ENCODE measurements at places on chromosomes 5 and 9. TPM values are rescaled to one million over a fixed set of nuclear protein-coding genes. Genes with fewer than 3 reads are reported as not detected.

DNA sequence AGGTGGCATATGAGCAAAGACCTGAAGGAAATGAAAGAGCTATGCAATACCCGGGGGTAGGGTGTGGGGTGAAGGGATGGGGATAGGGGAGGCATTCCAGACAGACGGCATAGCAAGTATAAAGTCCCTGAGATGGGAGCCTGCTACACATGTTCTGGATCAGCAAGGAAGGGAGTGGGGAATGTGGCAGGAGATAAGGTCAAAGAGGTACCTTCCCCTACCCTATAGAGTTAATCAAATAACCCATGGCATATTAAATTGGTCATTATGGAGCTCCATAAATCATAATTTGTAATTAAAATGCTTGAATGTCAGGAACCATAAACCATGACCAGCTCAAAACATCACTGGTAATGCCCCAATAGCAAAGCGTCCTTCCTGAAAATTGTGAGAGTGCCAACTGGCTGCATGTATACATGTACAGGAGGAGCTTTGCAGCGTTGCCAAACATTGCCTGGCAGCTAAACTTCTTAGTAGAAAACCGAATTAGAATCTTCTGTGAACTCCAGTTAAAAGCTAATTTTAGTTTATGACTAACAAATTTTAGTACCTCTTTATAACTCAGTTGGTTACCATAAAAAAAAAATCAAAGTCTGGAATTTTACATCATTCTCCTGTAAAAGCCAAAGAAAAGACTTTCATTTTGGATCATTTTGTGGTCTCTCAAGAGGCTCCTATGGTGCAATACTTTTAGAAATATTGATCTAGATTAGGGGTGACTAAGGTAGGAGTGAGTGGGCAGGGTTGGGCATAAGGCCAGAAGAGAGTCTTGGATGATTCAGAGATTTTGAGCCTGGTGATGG is 4.7 kb downstream of the DNAI1 start:
- peak; percentile 63 for DNase-seq

- peak; percentile 81 for DNase-seq
Measured at GRCh38 chr5:442335-443238, at the start of gene EXOC3. Gene EXOC3 (plus strand): TSS chr5:443176. CDS start chr5:446206, 3,030 bp downstream.

DNA sequence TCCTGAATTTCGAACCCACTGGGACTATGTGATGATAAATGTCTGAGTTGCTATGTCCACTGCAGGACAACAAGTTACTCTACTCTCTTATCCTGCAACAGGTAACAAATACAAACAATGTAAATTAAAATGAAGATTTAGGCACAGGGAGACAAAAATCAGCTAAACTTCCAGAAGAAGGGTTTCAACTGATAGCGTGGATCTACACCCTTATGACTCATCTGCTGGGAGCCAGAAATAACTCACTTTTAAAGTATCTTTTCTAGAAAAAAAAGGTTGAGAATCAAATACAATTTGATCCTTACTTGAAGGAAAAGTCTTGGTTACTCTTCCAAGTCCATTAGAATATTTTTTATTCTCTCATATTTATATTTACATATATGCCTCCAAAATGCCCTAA is 21.4 kb downstream of the PJA2 start:
- no peak for DNase-seq

DNA sequence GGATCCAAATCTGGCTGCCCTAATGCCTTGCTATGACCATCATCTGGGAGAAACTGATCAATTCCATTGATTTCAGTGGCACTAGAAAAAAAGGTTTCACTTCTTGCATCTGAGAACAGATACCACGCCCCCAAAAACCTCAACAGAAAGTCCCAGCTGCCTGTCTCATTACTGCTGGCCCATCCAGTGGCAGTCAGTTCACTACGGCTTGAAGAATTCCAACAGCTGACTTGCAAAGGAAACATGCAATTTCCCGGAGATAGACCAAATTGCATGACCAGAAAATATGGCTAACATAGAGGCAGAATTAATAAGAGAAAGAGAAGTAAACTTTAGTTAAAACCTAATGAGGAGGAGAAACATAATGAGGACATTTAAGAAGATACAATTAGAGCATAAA is 48.6 kb downstream of the UGCG start:
- DNase-seq = peak; percentile 12

DNA sequence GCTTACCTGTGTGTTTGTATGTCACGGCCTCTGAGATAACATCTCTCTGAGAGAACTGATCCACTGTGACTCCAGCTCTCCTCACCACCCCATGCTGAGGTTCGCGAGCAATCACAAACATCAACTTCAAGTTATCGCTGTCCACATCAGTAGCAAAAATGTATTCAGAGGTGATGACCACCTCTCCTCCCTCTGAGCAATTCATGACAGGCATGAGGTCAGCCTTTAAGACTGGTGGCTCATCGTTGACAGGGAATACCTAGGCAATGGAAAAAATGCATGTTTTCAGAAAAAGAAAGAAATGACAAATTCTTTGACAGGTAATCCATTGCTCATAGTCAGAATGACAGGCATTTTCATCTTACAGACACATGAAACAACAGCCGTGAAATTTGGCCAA is 90.3 kb upstream of the CER1 start:
- peak; percentile 54 for DNase-seq

GRCh38 chr5:103293099-103293498 is 34.5 kb downstream of the MACIR start:
- no peak for DNase-seq

DNA sequence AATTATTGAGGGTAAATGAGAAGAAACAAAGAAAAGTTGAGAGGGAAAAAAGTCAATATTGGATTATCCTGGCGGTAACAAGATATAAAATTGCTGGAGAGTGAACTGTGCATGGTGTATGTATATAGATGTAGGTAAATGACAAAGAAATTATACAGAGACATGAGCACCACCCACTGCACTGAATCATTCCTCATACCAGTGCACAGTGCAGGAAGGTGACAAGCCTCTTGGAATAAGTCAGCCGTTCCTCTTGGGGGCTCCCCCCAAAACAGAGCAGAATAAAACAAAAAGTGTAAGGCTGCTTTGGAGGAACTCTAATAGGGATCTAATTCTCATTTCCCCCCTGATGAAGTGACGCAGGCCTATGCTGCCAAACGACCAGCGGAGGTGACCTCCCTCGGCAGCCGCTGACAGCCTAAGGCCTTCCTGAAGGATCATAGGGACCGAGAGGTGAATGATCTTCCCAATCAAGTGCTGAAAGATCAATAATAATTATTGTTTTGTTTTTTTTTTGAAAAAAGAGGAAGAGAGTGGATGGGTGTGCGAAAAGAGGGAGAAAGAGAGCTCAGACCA is 245.0 kb downstream of the PSAT1 start:
- DNase-seq = no peak

DNA sequence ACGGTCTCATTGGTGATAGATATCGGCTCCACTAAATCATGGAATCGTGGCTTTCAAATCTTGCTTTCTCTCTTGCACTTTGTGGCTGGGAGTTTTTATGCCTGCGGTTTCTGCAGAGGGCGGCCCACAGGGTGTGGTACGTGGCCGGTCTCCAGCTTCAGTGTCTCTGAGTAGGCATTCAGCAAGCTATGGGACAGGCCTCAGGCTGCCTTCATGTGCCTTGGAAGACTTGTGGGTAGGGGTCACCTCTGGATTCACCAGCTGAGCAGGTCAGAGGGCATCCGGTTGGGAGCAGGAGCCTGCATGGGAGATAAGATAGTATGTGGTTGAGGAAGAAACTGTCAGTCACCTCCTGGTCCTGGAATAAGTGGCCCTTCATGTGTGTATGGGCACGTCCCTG is 47.7 kb downstream of the AMBP start:
- DNase-seq = no peak

- DNase-seq = no peak
Measured at GRCh38 chr5:157990583-157991181, 131.7 kb upstream of the CLINT1 start.

- no peak for DNase-seq
Measured at GRCh38 chr5:90941002-90941720, 382.6 kb downstream of the ADGRV1 start.

- peak; percentile 95 for DNase-seq
Measured at GRCh38 chr5:172052450-172053236, 46.2 kb upstream of the FBXW11 start.

DNA sequence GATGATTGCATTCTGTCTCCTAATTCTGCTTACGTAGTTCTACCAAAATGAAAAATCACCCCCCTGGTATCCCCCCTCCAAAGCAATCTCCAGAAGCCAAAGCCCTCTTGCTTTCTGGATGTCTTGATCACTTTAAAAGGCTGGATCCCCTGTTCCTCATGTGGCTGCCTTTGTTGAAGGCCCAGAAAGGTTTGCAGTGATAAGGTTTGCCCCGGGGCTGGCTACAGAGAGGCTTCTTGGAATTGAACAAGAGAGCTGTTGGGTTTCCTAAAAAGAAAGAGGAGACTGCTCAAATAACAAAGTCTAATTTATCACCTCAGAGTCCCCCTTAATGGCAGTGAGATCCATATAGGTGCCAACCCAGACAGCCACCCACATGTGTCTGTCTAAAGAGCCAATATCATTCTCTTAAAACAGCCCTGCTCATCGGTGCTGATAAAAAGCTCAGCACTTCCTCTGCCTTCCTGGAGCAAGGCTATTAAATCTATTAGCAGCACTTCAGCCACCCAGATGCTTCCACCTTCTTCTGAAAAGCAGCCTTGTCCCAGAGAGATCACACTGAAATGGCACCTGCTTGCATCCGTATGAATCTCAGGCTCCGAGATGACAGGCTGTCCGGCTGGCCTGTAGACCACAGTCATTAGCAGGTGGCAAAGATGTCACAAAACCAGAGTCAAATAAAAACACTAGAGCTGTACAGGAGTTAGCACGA is 70.9 kb downstream of the TEX10 start:
- DNase-seq = no peak

DNA sequence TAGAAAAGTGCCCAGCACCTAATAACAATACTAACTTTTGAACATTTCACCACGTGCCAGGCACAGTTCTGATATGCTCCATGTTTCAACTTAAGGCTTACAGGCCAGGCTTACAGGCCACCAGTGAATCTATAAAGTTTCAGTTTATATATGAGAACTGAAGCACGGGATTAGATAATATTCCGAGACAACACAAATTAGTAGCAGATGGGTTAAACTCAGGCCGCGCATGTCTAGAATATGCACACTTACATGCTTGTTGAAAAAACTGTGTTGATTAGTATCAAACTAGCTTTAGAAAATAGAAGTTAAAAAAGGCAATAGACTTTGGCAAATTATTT is 587.9 kb downstream of the MTRR start:
- no peak for DNase-seq

DNA sequence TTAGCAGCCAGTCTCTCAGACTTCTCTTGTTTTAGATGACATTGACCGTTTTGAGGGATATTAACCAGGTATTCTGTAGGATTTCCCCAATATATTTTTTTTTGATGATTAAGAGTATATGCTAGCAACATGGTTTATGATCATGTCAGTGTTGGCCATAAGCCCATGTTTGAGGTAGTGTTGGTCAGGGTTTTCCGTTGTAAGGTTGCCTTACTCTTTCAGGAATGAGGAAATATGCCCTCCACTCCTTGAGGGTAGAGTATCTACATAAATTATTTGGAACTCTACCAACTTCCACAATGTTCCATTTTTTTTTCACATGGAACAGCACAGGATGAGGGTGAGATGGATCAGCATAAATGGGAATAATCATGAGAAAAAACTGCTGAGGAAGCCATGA is 188.4 kb upstream of the PRDM9 start:
- no peak for DNase-seq

DNA sequence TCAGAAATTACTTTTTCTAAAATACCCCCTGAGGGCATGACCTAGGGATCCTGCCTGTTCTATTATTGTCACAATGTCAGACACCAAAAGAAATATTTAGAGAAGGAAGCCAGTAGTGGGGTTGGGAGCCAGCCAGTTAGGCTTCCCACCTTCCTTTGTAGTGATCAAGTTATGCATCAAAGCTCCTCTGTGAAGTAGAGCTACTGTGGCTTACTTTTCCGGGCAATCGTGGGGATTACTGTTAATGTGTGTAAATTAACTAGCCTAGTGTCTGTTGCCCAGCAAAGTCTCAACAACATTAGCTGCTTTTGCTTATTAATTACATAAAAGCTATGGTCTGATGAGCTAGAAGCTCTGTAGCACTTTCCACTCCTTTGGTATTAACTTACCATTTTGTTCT is 109.0 kb upstream of the PCAT7 start:
- no peak for DNase-seq

GRCh38 chr9:136901516-136902258 is 15.4 kb downstream of the TRAF2 start:
- DNase-seq = peak; percentile 78

CDKN2B gene
- not detected for total RNA-seq

SAPCD2 gene
- total RNA-seq = 32.5 TPM

ALDOB gene
- not detected for total RNA-seq

FBN2 gene
- 8.9 TPM for total RNA-seq

PCDHA9 gene
- not detected for total RNA-seq

SLC36A3 gene
- total RNA-seq = not detected

All from MG63 (cell line).